ENCODE measurements at places on chromosomes 1 and 21.

- DNase-seq = no peak
Observed at GRCh38 chr21:43266534-43266933, 97.7 kb downstream of the CRYAA start.

GRCh38 chr1:203937678-203938330, 76.4 kb downstream of the SNRPE start:
- DNase-seq = no peak

GRCh38 chr1:16420424-16421118, 16.7 kb downstream of the SPATA21 start:
- no peak for DNase-seq

DNA sequence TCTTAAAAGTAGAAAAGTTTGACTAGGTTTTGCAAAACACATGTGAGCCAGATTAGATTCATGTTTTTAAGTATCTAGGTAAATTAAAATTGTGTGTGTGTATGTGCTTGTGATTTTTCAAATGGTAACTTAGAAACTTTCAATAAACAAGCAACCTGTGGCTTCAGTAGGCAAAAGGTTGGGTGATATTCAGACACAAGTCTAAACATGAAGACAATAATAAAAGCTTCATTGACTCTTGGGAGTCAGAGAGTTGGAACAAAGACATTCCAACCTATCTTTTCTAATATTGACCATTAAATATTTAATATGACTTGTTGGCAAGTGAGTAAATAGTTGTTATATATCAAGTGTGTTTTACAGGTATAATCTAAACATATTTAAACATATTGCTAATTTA, 1049.6 kb upstream of the ADGRL4 start:
- no peak for DNase-seq

GRCh38 chr1:28144203-28145135, 32.0 kb downstream of the PTAFR start:
- no peak for DNase-seq

DNA sequence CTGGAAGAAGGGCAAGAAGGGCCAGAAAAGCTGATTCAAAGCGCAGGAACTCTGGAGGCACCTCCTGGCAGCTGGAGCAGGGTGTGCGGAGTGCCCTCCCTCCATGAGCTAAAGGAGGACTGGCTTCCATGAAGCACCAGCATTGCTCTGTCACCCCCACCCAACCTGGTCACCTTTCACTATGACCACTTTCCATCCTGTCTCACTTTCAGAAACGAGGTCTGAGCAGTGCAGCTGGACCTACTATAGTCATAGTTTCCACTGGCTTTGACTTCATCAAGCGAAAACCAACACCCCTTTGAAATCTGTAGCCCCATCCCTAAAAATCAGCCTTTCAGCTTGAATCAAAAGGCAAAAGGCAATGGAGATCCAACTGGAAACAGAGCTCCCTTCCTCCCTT, 84.8 kb upstream of the CACNA1E start:
- DNase-seq = no peak

DNA sequence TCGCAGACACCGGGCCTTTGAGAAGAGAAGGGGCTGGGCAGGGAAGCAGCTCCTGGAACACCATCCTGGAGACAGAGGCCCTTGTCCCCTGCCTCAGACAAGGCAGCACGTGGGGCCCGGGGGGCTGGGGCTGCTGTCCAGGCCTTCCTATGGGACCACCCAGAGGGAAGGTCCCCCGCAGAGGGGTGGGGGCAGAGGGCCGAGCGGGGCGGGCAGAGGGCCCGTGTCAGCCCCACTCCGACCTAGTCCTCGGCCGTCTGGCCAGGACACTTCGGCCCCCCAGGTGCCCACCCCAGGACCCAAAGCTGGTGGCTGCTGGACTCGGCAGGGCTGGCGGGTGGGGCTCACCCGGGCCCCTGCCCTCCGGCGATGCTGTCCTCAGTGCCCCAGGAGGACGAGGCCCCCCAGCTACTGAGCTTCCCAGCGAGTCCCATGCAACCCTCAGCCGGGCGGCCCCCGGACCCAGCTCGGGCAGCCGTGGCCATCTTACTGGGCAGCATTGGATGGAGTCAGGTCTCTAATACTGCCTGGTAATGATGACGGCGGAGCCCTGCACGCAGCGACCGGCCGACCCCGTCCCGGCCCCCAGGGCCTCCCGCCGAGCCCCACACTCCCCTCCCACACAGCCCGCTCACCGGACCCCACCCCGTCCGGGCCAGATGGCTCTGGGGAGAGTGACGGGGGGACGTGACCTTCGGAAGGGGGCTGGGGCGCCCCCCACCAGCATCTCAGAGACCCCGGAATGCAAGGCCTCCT, 6.9 kb upstream of the TTLL10 start:
- DNase-seq = no peak

GRCh38 chr1:154326546-154327465, 1.5 kb downstream of the ATP8B2 start:
- peak; percentile 57 for DNase-seq

- DNase-seq = no peak
Observed at GRCh38 chr1:116808848-116809508, 54.7 kb downstream of the CD2 start.

DNA sequence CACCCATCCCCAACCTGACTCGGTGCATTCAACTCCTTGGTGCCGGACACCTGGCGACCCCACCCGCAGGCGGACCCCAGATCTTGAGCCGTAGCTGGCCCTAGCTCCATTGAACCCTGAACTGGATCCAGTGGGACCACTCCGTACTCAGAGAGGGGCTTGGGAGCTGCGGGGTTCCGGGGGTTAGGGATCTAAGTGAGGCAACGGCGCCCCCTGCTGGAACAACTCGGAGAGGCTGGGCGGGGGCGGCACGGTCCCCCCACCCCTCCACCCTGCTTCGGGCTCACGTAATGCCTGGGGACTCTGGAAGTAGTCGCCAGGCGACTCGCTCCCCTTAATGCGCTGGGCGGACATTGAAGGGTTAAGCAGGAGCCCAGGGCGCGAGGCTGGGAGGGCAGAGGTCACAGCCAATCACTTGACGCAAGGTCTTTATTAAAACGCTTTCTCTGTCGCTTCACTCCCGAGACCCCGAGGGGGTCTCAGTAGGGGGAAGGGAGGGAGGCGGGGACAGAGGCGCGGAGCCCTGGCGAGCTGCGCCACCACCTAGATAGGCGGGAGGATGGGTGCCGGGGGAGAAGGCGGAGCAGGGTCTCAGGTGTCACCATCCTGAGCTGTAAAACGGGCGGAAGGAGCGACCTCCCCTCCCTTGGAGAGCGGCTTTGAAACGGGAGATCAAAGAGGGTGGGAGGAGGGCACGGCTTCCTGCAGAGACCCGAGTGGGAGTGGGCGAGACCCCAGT, 704 bp upstream of the CRABP2 start:
- DNase-seq = no peak

DNA sequence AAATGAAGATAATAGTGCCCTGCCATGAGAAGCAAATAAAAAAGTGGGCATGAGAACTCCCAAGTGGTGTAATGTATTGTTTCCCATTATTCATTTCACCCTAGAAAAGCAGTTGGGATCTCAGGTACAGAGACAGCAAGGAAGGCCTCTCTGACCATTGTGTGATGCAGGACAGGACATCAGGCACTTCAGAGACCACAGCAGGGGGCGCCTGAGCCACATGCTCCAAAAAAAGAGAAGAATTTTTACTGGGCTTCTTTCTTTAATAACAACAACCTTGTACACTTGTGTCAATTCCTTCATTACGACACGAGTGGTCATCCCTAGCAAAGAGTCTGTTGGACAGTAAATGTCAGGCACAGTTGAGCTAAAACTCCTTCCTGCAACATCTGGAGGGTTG, 533.3 kb downstream of the OMA1 start:
- DNase-seq = no peak

DNA sequence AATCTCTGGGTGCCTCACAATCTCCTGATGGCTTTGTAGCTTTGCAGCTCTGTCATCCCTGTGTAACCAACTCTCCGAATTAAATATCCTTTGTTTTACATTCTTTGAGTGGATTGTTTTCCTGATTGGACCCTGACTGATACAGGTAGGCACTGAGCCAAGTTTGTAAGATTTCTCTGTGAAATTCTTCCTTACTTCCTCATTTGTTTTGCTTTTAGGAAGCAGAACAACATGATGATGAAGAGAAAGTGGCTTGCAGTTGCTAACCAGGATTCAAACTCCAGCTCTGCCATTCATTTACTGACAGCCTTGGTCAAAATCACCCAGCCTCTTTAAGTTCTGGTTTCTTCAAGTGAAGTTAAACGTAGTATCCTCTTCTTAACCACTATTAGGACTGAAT, 452.3 kb downstream of the OMA1 start:
- DNase-seq = no peak

DNA sequence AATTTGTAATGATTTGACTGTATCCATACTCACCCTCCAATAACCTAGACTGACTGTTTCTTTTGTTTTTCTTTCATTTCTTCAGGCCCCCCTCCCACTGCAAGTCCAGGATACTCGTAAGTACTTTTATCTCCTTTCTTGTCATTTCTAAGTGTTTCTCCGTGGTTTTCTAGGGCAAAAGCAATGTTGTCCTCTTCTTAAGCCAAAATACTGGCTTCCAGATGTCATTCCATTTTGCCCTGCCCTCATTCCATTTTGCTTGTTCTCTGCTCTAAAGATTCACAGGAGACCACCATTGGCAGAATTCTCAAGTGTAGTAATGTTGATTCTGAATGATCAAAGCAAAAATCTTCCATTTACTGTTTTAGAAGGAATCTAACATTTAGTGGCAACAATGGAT, 152.8 kb upstream of the UBE2U start:
- DNase-seq = no peak

- no peak for DNase-seq
Observed at GRCh38 chr1:206691604-206692003, 6.9 kb downstream of the MAPKAPK2 start.

GRCh38 chr1:179241530-179242097, 12.1 kb upstream of the ABL2 start:
- no peak for DNase-seq

DNA sequence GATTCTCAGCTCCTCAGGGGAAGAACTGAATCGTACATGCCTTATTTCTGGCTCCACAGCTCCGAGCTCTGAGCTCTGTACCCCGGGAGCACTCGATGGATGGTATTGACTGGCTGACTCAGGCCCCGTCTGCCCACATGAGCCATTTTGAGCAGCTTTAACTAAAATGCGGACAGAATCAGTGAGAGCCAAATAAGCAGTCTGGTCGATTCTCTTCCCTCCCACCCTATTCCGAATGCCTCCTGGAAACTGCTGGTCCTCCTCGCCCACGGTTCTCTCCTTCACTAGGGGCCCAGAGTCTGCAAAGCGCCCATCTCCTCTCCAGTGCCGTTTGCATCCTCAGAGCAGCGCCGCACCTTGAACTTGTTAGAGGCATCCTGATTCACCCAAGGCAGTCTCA, 125.9 kb upstream of the IRF2BP2 start:
- no peak for DNase-seq

GRCh38 chr1:201694608-201695335, 134.2 kb upstream of the IPO9 start:
- no peak for DNase-seq

DNA sequence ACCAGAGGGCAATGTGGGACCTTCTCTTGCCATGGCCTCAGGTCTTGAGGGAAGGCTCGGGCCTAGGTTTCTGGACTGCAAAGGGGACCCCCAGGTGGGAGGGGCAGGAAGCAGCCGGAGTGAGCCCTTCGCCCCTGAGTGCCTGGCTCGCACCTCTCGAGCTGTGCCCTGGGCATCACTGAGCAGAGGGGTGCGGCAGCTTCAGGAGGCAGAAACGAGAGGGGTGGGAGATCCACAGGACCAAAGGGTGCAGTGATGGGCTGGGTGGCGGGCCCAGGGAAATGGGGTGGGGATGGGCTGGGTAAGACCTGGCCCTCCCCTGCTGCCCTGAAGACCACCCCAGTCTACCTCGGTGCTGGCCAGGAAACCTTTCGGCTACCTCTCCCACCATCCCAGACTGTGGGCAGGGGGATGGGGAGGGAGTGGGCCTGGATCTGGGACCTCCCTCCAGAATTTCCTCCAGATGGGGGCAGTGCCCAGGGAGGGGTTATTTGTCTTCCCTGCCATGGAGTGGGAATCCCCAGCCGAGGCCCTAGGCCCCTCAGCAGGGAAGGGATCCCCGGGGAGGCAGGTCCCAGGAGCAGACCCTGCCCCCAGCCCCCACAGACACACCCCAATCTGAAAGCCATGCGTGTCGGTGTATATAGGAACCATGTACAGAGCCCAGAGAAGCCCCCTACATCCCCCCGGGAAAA, 21.3 kb downstream of the A3GALT2 start:
- DNase-seq = no peak

- no peak for DNase-seq
Observed at GRCh38 chr1:94265906-94266305, 28.5 kb upstream of the ARHGAP29 start.

DNA sequence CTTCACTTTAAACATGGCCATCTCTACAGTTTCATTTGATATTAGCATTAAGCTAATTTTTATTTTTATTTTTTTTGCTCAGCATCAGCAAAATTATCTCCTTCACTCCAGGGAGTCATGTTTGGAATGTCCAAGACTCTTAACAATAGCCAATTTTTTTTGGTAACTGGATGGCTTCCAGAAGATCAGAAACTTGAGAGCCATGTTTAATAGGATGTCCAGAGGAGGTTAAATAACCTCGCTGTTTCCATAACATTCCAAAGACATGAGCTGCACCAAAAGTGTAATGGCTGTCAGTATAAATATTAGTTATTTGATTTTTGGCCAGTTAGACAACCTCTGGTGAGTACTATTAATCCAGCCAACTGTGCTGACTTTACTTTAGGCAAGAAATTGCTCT, 80.7 kb downstream of the DNTTIP2 start:
- peak; percentile 65 for DNase-seq

DNA sequence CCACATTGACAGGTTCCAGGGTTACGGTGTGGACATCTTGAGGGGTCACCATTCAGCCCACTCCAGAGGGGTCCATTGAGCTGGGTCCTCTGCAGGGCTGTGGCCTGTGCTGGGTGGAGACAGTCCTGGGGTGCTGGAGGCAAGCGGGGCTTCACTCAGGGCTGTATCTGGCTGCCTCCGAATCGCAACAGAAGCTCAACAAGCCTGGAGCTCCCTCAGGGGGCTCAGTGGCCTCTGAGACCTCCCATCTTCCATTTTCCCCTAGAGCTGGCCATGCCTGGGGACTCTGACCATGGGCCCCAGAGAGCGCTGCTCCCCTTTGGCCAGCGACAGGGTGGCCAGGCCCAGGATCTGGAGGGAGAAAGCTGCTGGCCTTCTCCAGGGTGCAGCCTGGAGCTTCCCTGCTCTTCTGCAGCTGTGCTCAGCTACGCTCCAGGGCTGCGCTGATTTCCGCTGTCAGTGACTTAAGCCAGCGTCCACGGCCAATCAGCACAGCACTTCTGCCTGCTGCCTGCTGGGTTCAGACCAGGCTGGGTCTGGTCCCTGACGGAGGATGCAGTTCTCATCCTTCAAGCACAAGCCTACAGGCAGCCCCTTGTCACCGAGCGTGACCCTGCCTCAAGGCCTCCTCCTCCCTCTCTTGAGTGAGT, 45.0 kb upstream of the ADARB1 start:
- DNase-seq = no peak

DNA sequence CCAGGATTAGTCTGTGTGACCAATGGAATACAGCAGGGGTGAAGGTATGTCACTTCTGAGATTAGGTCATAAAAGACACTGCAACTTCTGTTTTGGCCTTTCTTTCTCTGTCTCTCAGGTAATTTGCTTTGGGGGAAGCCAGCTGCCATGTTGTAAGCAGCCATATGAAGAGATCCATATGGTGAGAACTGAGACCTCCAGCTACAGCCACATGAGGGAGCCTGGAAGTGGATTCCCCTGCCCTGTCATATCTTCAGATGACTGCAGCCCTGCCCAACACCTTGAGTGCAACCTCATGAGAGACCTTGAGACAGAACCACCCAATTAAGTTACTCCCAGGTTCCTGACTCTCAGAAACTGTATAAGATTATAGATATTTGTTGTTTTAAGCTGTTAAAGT, 70.1 kb upstream of the ESRRG start:
- DNase-seq = no peak

GRCh38 chr1:17596651-17597509, 57.4 kb downstream of the ARHGEF10L start:
- no peak for DNase-seq

All from HFF-Myc (cell line).